ENCODE measurements at places on chromosomes 3 and 15.

DNA sequence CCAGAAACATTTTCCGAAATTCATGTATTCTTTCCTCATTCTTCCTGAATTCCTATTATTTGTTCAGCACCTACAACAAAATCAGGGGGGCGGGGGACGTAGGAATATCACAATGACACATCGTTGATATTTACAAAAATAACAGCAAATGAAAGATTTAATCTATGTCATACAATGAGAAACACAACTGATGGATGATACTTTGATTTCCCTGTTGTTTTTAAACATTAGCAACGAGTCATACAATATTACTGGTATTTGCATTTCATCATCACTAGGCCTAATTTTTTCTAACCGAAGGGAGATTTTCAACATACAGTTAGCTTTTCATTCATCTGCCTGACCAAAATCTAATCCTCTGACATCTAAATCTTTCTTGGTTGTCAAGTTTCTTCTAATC lies 45.3 kb upstream of the INO80 start:
- no peak for DNase-seq

GRCh38 chr3:20201143-20201542 lies 15.1 kb upstream of the SGO1 start:
- no peak for DNase-seq

GRCh38 chr15:79804838-79805237 lies 92.0 kb downstream of the MTHFS start:
- DNase-seq = no peak

DNA sequence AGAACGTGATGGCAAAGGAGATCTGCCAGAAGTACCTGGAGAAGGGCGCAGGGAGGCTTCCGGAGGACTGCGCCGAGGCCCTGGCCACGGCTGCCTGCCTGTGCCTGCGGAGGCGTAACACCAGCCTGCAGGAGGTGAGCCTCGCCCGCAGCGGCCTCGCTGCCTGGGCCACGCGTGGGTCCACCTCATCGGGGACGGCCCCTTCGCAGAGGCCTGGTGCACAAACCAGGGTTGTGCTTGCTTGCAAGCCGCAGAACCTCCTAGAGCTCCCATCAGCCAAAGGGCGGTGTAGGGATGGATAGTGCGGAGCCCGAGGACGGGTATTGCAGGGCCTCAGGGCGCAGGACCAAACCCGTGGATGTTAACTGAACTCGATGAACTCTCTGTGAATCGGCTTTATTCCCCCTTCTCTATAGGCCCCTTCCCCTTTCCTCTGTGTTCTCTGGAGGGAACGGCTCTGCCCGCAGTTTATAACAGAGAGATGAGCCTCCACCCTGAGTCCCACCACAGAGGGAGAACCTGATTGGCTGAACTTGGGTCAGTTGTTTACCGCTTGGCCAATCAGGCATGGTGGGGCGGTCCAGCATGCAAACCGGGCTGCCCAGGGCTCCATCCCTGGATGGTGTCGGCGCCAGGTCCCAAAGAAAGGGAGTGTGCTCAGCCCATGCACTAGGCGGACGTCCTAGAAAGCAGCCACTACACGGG lies 13.6 kb upstream of the TATDN2 start:
- DNase-seq = no peak

GRCh38 chr3:97822359-97822775 lies 556 bp downstream of the CRYBG3 start:
- peak; percentile 39 for DNase-seq

DNA sequence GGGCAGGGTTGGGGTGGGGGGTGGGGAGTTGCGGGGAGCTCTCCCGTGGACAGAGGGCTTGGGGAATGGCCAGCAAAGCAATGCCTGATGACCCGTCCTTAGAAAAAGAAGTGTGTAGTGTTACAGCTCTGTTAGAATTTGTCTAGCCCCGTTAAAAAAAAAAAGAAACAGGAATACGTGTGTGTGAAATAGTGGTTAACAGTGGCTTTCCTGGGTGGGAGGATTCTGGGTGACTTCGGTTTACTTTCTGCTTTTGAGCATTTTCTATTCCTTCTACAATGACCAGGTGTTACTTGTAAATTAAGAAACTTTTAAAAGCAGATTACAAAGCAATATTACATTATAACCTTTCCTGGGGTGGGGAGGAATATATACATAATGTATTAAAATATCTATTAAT lies 25.0 kb downstream of the H1-8 start:
- no peak for DNase-seq

GRCh38 chr15:72968531-72968922 lies 83.7 kb upstream of the NEO1 start:
- no peak for DNase-seq

GRCh38 chr15:45689616-45690015 lies 54.8 kb downstream of the SQOR start:
- DNase-seq = no peak

DNA sequence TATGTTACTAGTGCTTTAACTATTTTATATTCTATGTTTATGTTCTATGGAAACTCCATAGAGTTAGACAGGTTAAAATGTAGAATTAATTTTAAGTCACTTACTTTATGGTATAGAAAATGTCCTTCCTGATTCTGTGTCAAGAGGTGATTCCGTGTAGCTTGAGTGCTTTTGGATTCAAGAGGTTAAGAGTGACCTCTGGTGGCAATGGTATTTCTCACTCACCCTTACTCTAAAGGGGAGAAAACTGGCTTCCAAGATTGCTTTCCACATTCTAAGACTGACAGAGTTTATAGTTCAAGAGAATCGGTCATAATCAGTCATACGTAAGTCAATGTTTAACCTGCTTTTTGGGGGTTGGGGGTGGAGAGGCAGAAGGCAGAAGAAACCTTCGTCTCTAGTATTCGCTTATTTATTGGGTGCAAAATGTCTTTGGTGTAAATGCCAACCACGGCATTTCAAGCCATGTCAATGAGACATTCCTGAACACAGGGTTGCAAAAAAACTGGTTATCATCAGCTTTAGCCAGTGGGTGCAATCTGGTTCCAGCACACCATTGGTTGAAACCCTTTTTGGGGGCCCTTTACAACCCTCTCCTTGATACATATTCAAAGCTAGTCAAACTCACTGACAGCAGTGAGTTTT lies 92.0 kb upstream of the VGLL3 start:
- peak; percentile 48 for DNase-seq

GRCh38 chr3:128329491-128330213 lies 137.0 kb downstream of the DNAJB8 start:
- no peak for DNase-seq
